ENCODE measurements at places on chromosomes 1 and 21. TPM values are rescaled to one million over a fixed set of nuclear protein-coding genes. Genes with fewer than 3 reads are reported as not detected.

Gene SPAG17
- total RNA-seq = 0.90 TPM

Gene TGFB2
- 0.37 TPM for total RNA-seq

GRCh38 chr1:160221089-160221488 lies 15.9 kb downstream of the PEA15 start:
- DNase-seq = no peak
- H3K4me1 ChIP-seq = peaks cover 18% of the 10 kb centered on the region
- H3K27ac ChIP-seq = no peak overlapping the region
- no peaks in the 10 kb centered on the region for H3K36me3 ChIP-seq
- H3K27me3 ChIP-seq = no peaks in the 10 kb centered on the region

Gene SNX7
- 33.9 TPM for total RNA-seq

Gene LCE1C
- total RNA-seq = not detected
